HEK293T (cell line): ENCODE measurements at places on chromosomes 4 and X.
A peak's percentile ranks its signal among the peaks of the same experiment; 100 is the strongest.

- no peak for DNase-seq
These were observed 1.3 kb downstream of the ANTXR2 start for GRCh38 chr4:80071604-80072227.

- no peak for DNase-seq
These were observed 25.5 kb downstream of the MOB1B start for GRCh38 chr4:70927502-70928137.

- no peak for DNase-seq
These were observed 17.1 kb upstream of the DDX60 start for GRCh38 chr4:168335621-168336020.

DNA sequence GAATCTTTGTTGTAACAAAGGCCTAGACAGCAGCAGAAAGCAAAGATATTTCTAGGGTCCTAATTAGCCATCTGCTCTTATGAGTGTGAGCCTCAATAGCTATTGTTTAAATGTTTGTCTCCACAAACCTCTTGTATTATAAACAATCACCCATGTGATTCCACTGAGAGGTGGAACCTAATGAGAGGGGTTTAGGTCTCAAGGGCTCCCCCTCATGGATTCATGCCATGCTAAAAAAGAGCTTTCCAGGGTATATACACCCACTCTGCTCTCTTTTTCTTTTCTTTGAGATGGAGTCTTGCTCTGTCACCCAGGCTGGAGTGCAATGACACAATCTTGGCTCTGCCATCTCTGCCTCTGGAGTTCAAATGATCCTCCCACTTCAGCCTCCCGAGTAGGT is 42.1 kb downstream of the TRIM61 start:
- DNase-seq: peak; percentile 18

GRCh38 chrX:15170927-15171326 is 99.0 kb downstream of the ASB9 start:
- no peak for DNase-seq

- DNase-seq: no peak
These were observed 172.7 kb upstream of the IL15 start for GRCh38 chr4:141463678-141464077.

DNA sequence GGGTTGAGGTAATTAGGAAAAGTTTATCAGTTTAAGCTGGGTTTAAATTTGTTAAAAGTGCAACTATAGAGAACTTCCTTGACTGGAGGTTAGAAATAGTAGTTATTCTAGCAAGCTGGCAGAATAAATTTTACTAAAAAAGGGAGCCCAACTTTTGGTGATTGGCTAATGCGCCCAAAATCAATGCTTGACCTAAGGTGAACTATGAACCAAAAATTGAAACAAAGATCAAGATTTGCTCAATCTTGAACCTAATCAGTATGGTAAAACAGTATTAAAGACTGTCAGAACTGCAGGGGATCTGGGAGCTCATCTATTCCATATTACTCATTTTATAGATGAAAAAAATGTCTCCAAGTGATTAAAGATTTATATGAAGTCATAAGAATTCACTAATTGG is 6.1 kb upstream of the SPATA18 start:
- DNase-seq: no peak

DNA sequence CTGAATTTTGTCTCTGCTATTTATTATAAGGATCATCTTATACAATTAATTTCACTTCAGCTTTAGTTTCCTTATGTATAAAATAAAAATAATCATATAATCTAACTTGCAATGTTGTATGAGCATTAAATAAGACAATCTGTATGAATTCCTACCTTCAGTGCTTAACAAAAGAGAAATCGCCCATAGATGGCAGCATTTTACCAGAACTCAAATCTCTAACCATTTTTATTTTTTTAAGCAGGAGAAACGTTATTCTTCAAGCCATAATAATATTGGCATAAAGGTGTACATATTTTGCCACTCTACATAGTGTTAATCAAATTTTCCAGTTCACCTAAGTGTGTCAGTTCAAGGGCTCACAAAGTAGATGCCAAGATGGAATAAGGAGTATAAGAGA is 78.8 kb downstream of the TMEM47 start:
- peak; percentile 10 for DNase-seq

DNA sequence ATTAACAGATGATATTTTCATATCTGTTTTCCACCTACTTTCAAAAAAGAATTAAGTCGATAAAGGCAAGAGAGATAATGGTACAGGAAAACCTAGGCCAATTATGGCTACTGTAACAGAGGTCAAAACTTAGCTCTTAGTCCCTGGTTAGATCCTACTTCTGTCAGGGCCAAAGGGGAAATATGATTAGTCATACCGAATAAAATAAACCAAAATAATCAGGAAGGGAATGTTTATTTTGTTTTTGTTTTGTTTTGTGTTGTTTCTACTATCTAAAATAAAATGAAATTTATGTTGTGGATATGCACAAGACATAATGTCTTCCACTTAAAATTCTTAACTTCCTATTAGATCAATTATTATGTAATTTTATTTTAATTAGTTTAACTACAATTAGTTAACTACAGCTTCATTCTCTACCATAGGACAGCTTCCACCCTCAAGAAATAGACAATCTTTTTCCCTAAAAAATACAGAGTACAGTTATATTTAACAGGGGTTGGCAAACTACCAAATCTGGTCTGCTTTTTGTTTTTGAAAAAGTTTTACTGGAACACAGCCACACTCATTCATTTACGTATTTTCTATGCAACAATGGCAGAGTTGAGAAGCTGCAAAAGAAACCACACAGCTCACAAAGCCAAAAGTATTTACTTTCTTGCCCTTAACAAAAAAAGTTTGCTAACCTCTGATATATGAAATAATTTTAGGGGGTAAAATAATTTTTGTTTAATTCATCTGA is 25.4 kb downstream of the TMEM47 start:
- DNase-seq: no peak

DNA sequence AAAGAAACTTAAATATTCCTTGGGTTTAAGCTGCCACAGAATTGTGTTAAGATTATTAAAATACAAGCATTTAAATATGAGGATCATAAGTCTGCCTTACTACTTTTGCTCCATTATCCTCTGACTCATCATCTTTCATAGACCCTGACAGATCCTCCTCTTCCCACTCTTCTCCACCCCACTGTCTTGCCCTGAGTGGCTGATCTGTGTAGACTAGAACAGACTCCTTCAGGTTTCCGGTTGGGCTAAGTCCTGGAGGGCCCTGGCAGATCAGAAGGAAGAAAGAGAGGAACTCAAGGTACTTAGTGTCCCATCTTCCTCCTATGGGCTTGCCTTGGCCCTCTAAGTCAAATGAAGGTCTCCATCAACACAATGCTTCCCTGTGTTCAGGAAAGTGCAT is 30.7 kb downstream of the PALLD start:
- no peak for DNase-seq

GRCh38 chrX:107669261-107669660 is 41.0 kb downstream of the PRPS1 start:
- no peak for DNase-seq

GRCh38 chrX:16981980-16982379 is 35.5 kb downstream of the REPS2 start:
- DNase-seq: no peak

DNA sequence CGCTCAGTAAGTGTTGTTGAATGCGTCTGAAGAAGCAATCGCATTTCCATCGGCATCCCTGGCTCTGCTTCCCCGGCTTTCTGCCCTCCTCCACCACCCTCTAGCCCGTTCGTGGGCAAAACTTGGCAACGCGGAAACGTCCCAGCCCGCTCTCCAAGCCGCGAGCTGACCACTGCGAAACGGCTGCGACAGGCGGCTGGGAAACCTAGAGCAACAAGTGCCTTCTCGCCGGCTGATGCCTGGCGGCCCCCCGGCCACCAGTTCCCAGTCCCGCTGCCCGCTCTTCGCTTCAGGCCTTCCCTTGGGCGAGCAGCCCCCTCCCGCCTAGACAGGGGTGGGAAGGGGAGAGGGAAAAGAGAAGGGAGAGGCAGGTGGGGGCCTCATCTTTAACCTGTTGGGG is 837 bp downstream of the CITED1 start:
- DNase-seq: no peak

- DNase-seq: no peak
These were observed 18.3 kb downstream of the STIM2 start for GRCh38 chr4:26878794-26879391.

DNA sequence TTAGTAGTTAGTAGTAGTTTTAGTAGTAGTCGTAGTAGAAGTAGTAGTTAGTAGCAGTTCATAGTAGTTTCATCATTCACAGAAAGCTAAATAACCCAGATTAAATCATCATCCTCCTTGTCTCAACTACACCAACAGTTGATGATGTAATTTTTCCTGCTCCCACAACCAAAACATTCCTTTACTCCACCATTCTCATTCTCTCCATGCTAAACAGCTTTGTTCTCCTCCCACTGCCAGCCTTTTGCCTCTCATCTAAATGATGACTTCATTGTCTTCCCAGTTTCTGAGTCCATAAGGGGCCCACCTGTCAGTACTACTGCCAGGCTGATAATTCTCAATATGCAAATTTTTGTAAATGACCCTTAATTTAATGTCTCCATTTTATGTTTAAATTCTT is 68.9 kb downstream of the ARHGAP24 start:
- no peak for DNase-seq

GRCh38 chr4:187603093-187604025 is 392.2 kb upstream of the ZFP42 start:
- no peak for DNase-seq
